ENCODE measurements at places on chromosomes 1 and 21. TPM values are rescaled to one million over a fixed set of nuclear protein-coding genes. Genes with fewer than 3 reads are reported as not detected.

Gene F3
- total RNA-seq: 2.6 TPM

Gene AKR7A3
- 1.4 TPM for total RNA-seq

Gene FAM3B
- not detected for total RNA-seq

Gene PRKACB
- 54.9 TPM for total RNA-seq

Gene POU3F1
- 0.08 TPM for total RNA-seq

Gene CD160
- not detected for total RNA-seq

Gene OR2T2
- total RNA-seq: not detected

Gene MSH4
- 0.26 TPM for total RNA-seq

Gene GPX7
- 11.2 TPM for total RNA-seq

Gene OMA1
- total RNA-seq: 16.6 TPM

Gene AMPD2
- total RNA-seq: 85.8 TPM

Measured in Panc1 (cell line).